T-helper 17 cell (primary cell): ENCODE measurements at places on chromosomes 1 and 21.

GRCh38 chr1:181469829-181470228 is 13.5 kb upstream of the CACNA1E start:
- no peak for DNase-seq

- DNase-seq = no peak
Measured at GRCh38 chr1:160049101-160049500, 17.3 kb upstream of the PIGM start.

DNA sequence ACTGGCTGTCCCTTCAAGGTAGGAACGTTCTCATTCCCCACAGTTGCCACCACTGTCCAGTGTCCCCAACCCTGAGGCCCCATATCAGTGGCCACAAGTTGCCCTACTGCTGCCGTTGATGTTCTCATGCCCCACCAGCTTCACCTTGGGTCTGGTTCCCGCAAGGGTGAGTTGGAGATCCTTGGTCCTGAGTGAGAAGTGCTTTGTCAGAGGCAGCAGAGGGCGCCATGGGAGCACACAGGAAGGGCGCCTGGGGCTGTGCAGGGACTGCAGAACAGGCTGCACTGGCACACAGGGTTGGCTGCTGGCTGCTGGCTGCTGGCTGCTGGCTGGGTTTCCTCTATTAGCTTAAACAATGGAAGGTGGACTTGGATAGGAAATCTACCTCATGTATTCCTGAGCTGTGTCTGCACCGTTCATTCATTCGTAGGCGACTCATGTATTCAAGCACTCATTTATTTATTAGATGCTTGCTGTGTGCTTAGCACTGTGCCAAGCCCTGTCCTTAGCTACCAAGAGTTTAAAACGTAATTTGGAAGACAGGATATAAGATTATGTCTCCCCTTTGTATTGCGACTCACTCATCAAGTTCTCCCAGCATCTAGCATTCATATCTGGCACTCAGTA is 2.1 kb upstream of the S100A9 start:
- DNase-seq = peak; percentile 19

DNA sequence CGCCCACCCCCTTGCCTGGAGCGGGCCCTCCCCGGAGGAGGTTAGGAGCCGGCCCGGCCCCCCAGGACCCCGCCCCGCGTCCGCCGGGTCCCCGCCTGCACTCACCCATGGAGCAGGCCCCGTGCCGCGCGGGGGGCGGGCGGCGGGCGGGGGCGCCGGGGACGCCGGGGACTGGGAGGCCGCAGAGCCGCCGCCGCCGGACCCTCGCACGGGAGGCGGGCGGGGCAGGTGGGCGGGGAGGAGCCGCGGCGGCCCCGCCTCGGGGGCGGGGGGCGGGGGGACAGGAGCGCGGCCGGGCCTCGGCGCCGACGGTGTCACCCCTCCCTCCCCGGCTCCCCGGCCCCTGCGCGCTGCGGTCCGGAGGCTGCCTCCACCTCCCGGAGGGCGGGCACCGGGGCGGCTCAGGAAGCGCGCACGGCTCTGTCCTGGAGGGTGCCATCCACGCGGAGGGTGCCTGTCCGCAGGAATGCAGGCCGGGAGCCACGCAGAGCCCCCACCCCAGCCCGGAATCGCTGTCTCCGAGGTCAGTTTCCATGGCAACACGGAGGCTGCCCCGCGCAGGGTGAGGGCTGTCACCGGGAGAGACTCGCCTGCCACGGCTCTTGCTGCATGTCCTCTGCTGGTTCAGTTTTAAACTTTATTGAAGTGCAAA is 5.9 kb upstream of the PLEKHG5 start:
- DNase-seq = peak; percentile 55

DNA sequence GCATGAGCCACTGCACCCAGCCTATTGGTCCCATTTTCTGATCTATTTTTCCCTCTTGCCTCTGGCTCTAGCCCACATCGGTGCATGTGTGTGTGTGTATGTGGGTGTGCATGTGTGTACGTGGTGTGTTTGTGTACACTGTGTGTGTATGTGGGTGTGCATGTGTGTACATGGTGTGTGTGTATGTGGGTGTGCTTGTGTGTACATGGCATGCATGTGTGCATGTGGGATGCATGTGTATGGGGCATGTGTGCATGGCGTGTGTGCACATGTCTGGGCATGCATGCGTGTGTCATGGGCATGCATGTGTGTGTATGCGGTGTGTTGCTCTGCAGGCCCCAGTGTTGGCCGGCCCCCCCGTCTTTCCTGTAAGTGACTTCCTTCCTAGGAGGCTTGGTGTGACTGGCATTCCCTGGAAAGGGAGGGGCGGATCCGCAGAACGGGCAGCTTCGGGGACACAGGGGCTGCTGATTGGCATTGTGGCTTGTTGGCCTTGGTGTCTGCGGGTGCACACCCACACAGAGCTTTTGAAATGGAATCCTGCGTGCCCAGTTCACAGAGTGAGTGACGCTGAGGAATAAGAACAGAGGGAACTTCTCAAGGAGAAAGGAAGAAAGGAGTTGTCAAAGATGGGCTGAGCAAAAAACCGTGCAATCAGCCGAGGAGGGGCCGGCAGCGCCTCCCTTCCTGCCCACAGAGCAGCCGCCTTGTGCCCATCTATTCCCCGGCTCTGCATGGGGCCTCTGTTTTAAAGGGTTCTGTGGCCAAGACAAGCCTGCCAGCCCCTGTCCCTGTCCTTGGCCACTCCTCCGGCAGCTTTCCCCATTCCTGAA is 8.0 kb downstream of the PDXK start:
- DNase-seq = no peak

GRCh38 chr21:30216041-30216723 is at the start of gene CLDN8:
TSS of gene CLDN8 (minus strand) at chr21:30216097. CDS start at chr21:30215925, 172 bp downstream.
- no peak for DNase-seq
